ENCODE measurements at places on chromosomes 5 and 9. TPM values are rescaled to one million over a fixed set of nuclear protein-coding genes. Genes with fewer than 3 reads are reported as not detected.

Gene RAD23B
- 74.2 TPM for total RNA-seq

Gene GABRA1
- total RNA-seq: not detected

Gene OMD
- total RNA-seq: 43.3 TPM

Gene SPATA31E1
- not detected for total RNA-seq

Gene GTF3C4
- 8.2 TPM for total RNA-seq

Gene LCN9
- total RNA-seq: not detected

DNA sequence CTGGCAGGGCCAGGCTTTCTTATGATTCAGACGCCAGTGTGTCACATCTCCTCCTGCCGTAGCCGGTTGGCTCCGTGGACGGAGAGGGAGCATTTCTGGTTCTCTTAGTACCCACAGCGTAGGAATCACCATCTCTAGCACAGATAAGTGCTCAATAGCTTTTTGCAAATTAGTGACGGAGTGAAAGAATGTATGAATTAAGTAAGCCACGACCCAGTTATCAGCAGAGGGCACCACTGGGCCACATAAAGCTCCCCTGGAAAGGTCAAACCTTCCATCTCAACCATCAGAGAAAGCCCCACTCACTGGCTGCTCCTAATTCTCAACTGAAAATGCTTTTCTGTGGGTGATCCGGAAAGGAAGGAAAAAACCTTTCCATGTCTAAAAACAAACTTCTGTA lies 317.0 kb upstream of the ADCY2 start:
- no peaks in the 10 kb centered on the region for H3K27me3 ChIP-seq
- no peak for DNase-seq
- H3K4me1 ChIP-seq: no peaks in the 10 kb centered on the region
- no peaks in the 10 kb centered on the region for H3K36me3 ChIP-seq
- H3K4me3 ChIP-seq: no peak overlapping the region

- H3K27me3 ChIP-seq: no peaks in the 10 kb centered on the region
- no peak for DNase-seq
- no peak overlapping the region for H3K27ac ChIP-seq
- H3K36me3 ChIP-seq: no peaks in the 10 kb centered on the region
- H3K4me1 ChIP-seq: no peaks in the 10 kb centered on the region
Measured at GRCh38 chr5:127321465-127321864, 30.9 kb downstream of the MEGF10 start.

GRCh38 chr9:131382850-131383729 lies 10.8 kb upstream of the PRRC2B start:
- no peak for DNase-seq
- H3K4me1 ChIP-seq: no peaks in the 10 kb centered on the region
- H3K4me3 ChIP-seq: no peak overlapping the region
- no peak overlapping the region for H3K27ac ChIP-seq
- no peaks in the 10 kb centered on the region for H3K36me3 ChIP-seq

GRCh38 chr5:117748336-117748735 lies 1173.7 kb upstream of the SEMA6A start:
- no peak overlapping the region for H3K4me3 ChIP-seq
- H3K36me3 ChIP-seq: no peaks in the 10 kb centered on the region
- H3K27ac ChIP-seq: no peak overlapping the region
- H3K4me1 ChIP-seq: no peaks in the 10 kb centered on the region
- no peaks in the 10 kb centered on the region for H3K27me3 ChIP-seq
- DNase-seq: no peak

DNA sequence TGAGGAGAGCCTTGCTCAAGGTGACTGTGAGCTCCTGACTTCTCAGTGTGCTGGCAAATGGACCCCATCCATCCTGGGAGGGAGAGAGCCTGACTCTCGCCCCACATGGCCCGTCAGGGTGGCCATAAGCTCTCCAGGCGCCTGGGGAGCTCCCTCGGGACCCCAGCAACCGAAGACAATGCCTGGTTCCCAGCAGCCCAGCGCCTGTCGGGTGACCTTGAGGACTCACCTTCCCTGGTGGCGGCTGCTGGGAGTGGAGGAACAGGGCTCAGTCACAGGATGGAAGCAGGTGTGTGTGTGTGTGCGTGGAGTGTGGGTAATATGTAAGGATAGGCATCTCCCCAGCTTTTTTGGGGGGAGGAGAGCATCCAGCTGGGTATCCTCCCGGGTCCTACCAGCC lies 190.3 kb downstream of the MELK start:
- H3K36me3 ChIP-seq: no peaks in the 10 kb centered on the region
- H3K27me3 ChIP-seq: no peaks in the 10 kb centered on the region
- H3K4me1 ChIP-seq: no peaks in the 10 kb centered on the region
- no peak overlapping the region for H3K4me3 ChIP-seq

- H3K27me3 ChIP-seq: no peaks in the 10 kb centered on the region
- no peak overlapping the region for H3K4me3 ChIP-seq
- H3K4me1 ChIP-seq: no peaks in the 10 kb centered on the region
Measured at GRCh38 chr9:70557661-70558369, 143.4 kb upstream of the KLF9 start.
